ENCODE measurements at places on chromosomes 13 and 19. TPM values are rescaled to one million over a fixed set of nuclear protein-coding genes. Genes with fewer than 3 reads are reported as not detected.
A peak's percentile ranks its signal among the peaks of the same experiment; 100 is the strongest.

GRCh38 chr13:20993661-20994440 lies 67.5 kb downstream of the LATS2 start:
- no peak overlapping the region for H3K4me3 ChIP-seq
- H3K36me3 ChIP-seq: peaks cover under 1% of the 10 kb centered on the region
- H3K4me1 ChIP-seq: peaks cover 49% of the 10 kb centered on the region
- no peak overlapping the region for H3K27ac ChIP-seq
- DNase-seq: no peak

GRCh38 chr13:100940658-100941057 lies 266.1 kb upstream of the TMTC4 start:
- no peaks in the 10 kb centered on the region for H3K27me3 ChIP-seq
- no peak overlapping the region for H3K4me3 ChIP-seq
- H3K36me3 ChIP-seq: no peaks in the 10 kb centered on the region
- no peak for DNase-seq
- no peaks in the 10 kb centered on the region for H3K4me1 ChIP-seq

Gene CEACAM3
- 1.5 TPM for total RNA-seq

GRCh38 chr13:63999614-64000305 lies 2584.1 kb upstream of the PCDH20 start:
- no peak overlapping the region for H3K4me3 ChIP-seq
- no peaks in the 10 kb centered on the region for H3K27me3 ChIP-seq
- no peaks in the 10 kb centered on the region for H3K4me1 ChIP-seq
- no peak for DNase-seq
- no peak overlapping the region for H3K27ac ChIP-seq
- no peaks in the 10 kb centered on the region for H3K36me3 ChIP-seq

Gene GTF2F2
- total RNA-seq: 19.8 TPM

- H3K4me3 ChIP-seq: no peak overlapping the region
- peak; percentile 63 for DNase-seq
- no peaks in the 10 kb centered on the region for H3K27me3 ChIP-seq
- H3K36me3 ChIP-seq: no peaks in the 10 kb centered on the region
Observed at GRCh38 chr19:43624933-43625332, 5.5 kb upstream of the ZNF428 start.

DNA sequence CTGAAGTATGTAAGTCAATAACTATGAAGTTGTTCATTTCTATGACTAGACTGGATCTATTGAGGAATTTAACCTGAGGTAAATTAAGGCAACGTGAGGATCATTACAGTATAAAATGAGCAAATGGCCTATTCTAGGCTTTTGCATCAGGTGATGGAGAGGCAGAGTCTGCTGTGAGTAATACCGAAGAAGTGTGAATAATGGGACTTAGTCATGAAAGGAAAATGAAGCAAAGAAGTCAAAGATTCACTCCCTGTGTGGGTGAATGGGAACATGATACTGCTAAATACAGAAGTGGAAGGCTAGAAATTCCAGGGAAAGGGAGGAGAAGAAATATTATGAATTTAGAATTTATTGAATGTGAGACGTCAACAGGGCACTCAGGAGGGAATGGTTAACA lies 774.1 kb downstream of the LIG4 start:
- DNase-seq: no peak
- no peaks in the 10 kb centered on the region for H3K27me3 ChIP-seq
- no peaks in the 10 kb centered on the region for H3K4me1 ChIP-seq
- no peak overlapping the region for H3K4me3 ChIP-seq
- no peak overlapping the region for H3K27ac ChIP-seq

Gene PEAK3
- total RNA-seq: 0.32 TPM

Gene PRTN3
- total RNA-seq: not detected

Gene ZNF430
- 3.1 TPM for total RNA-seq

Gene GADD45B
- 21.9 TPM for total RNA-seq

GRCh38 chr19:38735257-38735686 lies 9.0 kb downstream of the CAPN12 start:
- H3K4me1 ChIP-seq: peaks cover 51% of the 10 kb centered on the region
- H3K27ac ChIP-seq: peak overlapping the region; percentile 72
- H3K27me3 ChIP-seq: no peaks in the 10 kb centered on the region

DNA sequence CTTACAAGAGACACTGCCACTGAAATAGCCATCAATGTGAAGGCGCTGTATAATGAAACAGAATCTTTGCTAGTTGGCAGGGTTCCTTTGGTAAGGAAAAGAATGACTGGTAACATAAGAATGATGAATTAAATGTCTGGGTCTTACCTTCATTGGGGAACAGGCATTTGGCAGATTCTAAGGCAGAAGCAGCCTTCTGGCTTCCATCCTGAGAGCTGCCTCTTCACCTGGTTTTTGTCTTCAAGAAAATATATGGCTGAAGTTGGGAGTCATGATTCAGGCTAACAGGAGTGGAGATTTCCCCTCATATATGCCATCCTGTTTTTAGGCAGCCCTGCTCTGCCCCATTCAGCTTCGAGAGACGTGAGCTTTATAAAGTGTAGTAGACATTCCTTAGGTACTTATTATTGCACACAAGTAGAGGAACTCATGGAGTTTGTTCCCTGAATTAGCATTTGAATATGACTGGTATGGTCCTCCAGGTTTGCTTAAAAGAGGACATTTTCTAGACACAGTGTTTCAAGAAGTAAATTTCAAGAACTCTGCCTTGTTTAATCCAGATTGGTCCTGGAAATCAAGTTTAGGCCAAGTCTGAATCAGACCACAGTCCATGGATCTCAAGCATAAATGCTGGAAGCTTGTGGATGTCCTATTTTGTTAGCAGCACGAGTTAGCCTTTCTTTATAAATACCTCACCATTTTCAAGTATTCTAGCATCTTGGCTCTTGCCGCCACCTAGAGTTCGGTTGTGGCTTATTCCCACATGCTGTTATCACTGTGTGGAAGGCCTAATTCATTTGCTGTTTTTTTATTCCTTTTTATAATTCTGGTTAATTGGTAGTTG lies 56.2 kb upstream of the AKAP11 start:
- DNase-seq: no peak
- H3K27me3 ChIP-seq: no peaks in the 10 kb centered on the region
- H3K4me3 ChIP-seq: no peak overlapping the region
- no peaks in the 10 kb centered on the region for H3K36me3 ChIP-seq

DNA sequence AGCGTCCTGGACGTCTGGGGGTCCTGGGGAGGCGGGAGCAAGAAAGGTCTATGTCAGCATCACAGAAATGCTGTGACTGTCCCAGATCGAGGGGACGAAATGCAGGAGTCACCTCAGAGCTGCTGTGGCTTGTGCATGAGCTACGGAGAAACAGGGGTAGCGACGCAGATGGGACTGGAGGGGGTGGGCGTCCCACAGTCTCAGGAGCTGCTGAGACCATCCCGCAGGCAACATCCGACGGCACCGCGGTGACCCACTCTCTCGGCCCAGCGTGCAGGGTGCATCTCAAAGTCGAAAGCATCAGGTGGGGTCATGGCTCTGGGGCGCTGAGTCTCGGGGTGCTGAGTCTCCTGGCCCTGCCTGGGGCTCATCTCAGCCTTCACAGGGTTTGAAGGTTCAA lies 37.4 kb upstream of the C13orf46 start:
- H3K27me3 ChIP-seq: no peaks in the 10 kb centered on the region
- H3K27ac ChIP-seq: no peak overlapping the region
- peaks cover 36% of the 10 kb centered on the region for H3K36me3 ChIP-seq
- no peak overlapping the region for H3K4me3 ChIP-seq
- no peaks in the 10 kb centered on the region for H3K4me1 ChIP-seq

- DNase-seq: no peak
- H3K4me1 ChIP-seq: no peaks in the 10 kb centered on the region
- H3K4me3 ChIP-seq: no peak overlapping the region
- H3K27ac ChIP-seq: no peak overlapping the region
- no peaks in the 10 kb centered on the region for H3K36me3 ChIP-seq
- peaks cover 56% of the 10 kb centered on the region for H3K27me3 ChIP-seq
Observed at GRCh38 chr19:48556825-48557224, 4.9 kb downstream of the SULT2B1 start.

DNA sequence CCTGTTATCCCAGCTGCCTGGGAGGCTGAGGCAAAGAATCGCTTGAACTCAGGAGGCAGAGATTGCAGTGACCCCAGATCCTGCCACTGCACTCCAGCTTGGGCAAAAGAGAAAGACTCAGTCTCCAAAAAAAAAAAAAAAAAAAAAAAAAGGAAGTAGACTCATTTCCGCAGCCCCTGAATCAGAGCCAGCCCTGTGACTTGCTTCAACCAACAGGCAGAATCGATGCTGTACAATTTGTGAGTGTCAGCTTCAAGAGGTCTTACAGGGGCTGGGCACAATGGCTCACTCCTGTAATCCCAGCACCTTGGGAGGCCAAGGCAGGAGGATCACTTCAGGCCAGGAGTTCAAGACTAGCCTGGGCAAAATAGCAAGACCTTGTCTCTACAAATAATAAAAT lies 12.8 kb downstream of the ANKRD27 start:
- DNase-seq: no peak
- peaks cover 14% of the 10 kb centered on the region for H3K4me1 ChIP-seq
- H3K36me3 ChIP-seq: peaks cover 18% of the 10 kb centered on the region
- no peak overlapping the region for H3K27ac ChIP-seq
- no peaks in the 10 kb centered on the region for H3K27me3 ChIP-seq

- no peaks in the 10 kb centered on the region for H3K27me3 ChIP-seq
- DNase-seq: no peak
- H3K36me3 ChIP-seq: no peaks in the 10 kb centered on the region
- peaks cover 12% of the 10 kb centered on the region for H3K4me1 ChIP-seq
- no peak overlapping the region for H3K27ac ChIP-seq
Observed at GRCh38 chr19:34236035-34236987, 18.0 kb upstream of the GARRE1 start.

DNA sequence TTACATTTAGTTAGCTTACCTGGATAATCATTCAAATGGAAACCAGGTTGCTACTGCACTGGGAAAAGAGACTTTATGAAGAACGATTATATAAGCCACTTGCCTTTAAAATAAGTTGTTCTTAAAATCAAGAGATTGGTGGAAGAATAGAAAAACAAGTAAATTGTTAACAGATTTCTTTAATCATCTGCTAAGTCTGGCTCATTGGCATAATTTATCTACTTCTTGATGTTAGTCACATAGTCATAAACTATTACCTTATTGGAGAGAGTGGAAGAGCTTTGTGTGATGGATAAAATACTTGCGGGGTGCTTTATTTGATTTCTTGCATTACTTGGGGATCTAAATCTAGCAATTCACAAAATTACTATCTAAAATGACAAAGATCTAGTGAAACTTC lies 6.8 kb downstream of the LSM14A start:
- no peaks in the 10 kb centered on the region for H3K36me3 ChIP-seq
- H3K27ac ChIP-seq: no peak overlapping the region
- H3K4me3 ChIP-seq: no peak overlapping the region
- H3K27me3 ChIP-seq: no peaks in the 10 kb centered on the region

Measured in heart right ventricle (tissue), 16 donors.